CD4-positive, alpha-beta memory T cell (primary cell): ENCODE measurements at places on chromosomes 2 and 18. TPM values are rescaled to one million over a fixed set of nuclear protein-coding genes. Genes with fewer than 3 reads are reported as not detected.

The FNDC4 gene
- not detected for total RNA-seq

The ACTG2 gene
- total RNA-seq, result not detected

The CCDC195 gene
- total RNA-seq, result not detected

The NEB gene
- total RNA-seq, result 0.91 TPM

The ANKRD62 gene
- total RNA-seq, result not detected

GRCh38 chr2:230582851-230583283, 129.8 kb upstream of the CAB39 start:
- DNase-seq, result no peak

- DNase-seq, result no peak
Measured at GRCh38 chr2:133871545-133872209, 303.4 kb upstream of the NCKAP5 start.

- DNase-seq, result peak; percentile 45
Measured at GRCh38 chr18:67417864-67418523, 98.5 kb downstream of the DSEL start.
